ENCODE measurements at places on chromosomes 13 and 19. TPM values are rescaled to one million over a fixed set of nuclear protein-coding genes. Genes with fewer than 3 reads are reported as not detected.

The CADM4 gene
- 105 TPM for total RNA-seq

The TUBB4A gene
- total RNA-seq: 116 TPM

The UNC13A gene
- 43.5 TPM for total RNA-seq

The TEX29 gene
- not detected for total RNA-seq

The IRGC gene
- total RNA-seq: not detected

The GPR42 gene
- not detected for total RNA-seq

The CCDC70 gene
- not detected for total RNA-seq

The TTC9B gene
- 32.0 TPM for total RNA-seq

The GRWD1 gene
- 6.1 TPM for total RNA-seq

The ZGLP1 gene
- total RNA-seq: 2.7 TPM

Measured in temporal lobe (tissue), 4 donors.